Kidney capillary endothelial cell (primary cell): ENCODE measurements at places on chromosomes 2 and 18.

GRCh38 chr18:76410033-76410432 lies 85.0 kb downstream of the ZNF516 start:
- DNase-seq, result no peak

DNA sequence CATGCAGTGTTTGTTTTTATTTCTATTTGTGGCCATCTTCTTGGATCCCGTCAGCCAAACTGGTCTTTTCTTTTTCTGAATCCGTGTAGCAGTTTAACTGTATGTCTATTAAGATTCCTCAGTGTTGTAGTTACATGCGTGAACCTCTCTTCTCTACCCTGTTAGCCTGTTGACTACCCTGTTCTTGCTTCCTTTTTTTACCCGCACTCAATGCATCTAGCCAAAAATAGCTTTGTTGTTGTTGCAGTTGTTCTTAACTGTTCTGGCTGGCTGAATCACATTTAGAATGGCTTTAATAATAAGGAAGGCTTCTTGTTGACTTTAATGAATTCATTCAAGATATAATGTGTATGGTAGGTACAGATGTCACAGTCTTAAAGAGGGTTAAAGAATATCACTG lies 137.1 kb downstream of the LCLAT1 start:
- DNase-seq, result no peak

DNA sequence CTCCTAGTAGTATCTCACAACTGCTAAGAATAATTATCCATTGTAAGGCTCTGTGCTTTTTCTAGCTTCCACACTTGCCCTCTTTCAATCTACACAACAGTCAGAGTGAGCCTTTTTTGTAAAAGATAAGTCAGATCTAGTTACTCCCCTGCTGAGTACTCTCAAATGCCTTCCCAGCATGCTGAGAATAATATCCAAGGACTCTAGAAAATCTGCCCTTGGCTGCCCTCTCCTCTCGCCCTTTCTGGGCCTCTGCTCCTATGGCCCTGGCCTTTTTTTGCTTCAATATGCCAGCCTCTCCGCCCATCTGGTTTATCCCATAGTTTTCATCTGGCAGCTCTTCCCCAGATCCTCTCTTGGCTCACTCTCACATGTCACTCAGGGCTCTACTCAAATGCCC lies 455.9 kb upstream of the UBE2E3 start:
- DNase-seq, result no peak

DNA sequence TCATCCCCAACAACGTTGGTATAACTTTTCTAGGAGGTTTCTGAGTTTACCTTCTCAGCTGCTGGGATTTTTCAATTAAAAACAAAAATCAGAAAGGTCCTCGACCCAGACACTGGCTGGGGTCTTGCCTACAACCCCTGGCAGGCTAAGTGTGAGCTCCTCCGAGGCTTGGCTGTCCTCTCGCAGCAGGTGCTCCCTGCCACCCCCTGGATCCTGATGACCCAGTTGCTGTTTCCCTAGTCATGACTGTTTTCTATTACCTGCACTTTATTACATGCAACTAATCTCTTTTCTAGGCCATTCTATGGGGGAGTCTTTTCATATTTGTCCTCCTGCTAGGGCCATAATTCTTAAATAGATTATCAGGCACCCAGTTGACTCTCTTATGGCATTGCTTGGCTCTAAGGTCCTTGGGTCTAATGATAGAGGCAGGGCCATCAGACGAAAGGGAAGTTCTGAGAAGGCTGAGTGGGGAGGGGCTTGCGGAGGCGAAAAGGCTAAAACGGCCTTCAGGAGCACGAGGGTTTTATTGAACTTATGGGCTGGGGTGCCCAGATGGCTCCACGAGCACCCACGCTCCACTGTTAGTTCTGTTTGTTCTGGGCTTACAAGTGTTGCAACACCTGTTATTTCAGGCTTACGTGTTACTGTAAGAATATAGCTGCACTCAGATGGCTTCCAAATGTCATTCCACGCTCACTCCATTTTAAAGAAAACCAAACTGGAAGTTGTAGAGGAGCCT lies 166.0 kb downstream of the NCK2 start:
- no peak for DNase-seq

DNA sequence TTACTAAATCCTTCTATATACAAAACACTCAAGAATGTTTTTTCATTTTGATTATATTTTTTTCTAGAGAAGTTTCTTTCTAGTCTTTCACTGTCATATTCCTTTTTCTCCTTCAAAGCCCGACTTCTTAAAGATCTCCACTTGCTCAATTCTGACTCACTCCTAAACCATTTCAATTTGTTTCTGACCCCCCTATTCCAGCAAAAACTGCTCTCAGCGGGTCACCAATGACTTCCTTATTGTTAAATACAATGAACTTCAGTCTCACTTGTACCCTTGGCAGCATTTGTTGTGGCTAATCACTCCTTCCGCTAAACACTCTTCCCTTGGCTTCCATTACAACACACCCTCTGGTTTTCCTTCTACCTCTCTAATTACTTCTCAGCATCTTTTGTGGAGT lies 111.1 kb upstream of the RBBP8 start:
- DNase-seq, result peak; percentile 15
